ENCODE measurements at places on chromosomes 11 and 22. TPM values are rescaled to one million over a fixed set of nuclear protein-coding genes. Genes with fewer than 3 reads are reported as not detected.

PDE3B gene
- 7.5 TPM for polyA plus RNA-seq

MIEF1 gene
- polyA plus RNA-seq = 34.2 TPM

MMP10 gene
- 0.30 TPM for polyA plus RNA-seq

TIRAP gene
- 10.6 TPM for polyA plus RNA-seq

CBLIF gene
- 0.11 TPM for polyA plus RNA-seq

ARHGAP8 gene
- 63.6 TPM for polyA plus RNA-seq

TST gene
- 66.8 TPM for polyA plus RNA-seq

KRTAP5-7 gene
- polyA plus RNA-seq = 0.10 TPM

TH gene
- 0.66 TPM for polyA plus RNA-seq

HOATZ gene
- 0.19 TPM for polyA plus RNA-seq

TUB gene
- polyA plus RNA-seq = 21.5 TPM

NLRP6 gene
- polyA plus RNA-seq = 0.71 TPM

STK33 gene
- polyA plus RNA-seq = 27.0 TPM

FOLR1 gene
- 50.0 TPM for polyA plus RNA-seq

RAB38 gene
- polyA plus RNA-seq = 18.8 TPM

OR8B8 gene
- polyA plus RNA-seq = 0.03 TPM

POTEH gene
- not detected for polyA plus RNA-seq

TENM4 gene
- 19.1 TPM for polyA plus RNA-seq

GSC2 gene
- polyA plus RNA-seq = not detected

OR4C12 gene
- not detected for polyA plus RNA-seq

CREB3L1 gene
- polyA plus RNA-seq = 14.5 TPM

DGAT2 gene
- 4.0 TPM for polyA plus RNA-seq

ZNF214 gene
- 11.6 TPM for polyA plus RNA-seq

VPS37C gene
- polyA plus RNA-seq = 21.7 TPM

PDGFB gene
- polyA plus RNA-seq = 14.0 TPM

LRRC56 gene
- 4.9 TPM for polyA plus RNA-seq

PES1 gene
- polyA plus RNA-seq = 69.5 TPM

KRTAP5-9 gene
- polyA plus RNA-seq = 0.49 TPM

RABL2B gene
- 37.8 TPM for polyA plus RNA-seq

SLC25A45 gene
- polyA plus RNA-seq = 4.0 TPM

GNAZ gene
- 7.0 TPM for polyA plus RNA-seq

MYO7A gene
- polyA plus RNA-seq = 3.6 TPM

PGR gene
- polyA plus RNA-seq = 0.03 TPM

POU2AF1 gene
- 1.5 TPM for polyA plus RNA-seq

WT1 gene
- polyA plus RNA-seq = 211 TPM

MS4A1 gene
- 0.33 TPM for polyA plus RNA-seq

DSCAML1 gene
- 4.0 TPM for polyA plus RNA-seq

CACNA1I gene
- 0.08 TPM for polyA plus RNA-seq

XNDC1N gene
- 9.7 TPM for polyA plus RNA-seq

GGT1 gene
- 56.6 TPM for polyA plus RNA-seq

LARGE2 gene
- polyA plus RNA-seq = 17.6 TPM

MRGPRE gene
- polyA plus RNA-seq = not detected

MRPL11 gene
- 67.7 TPM for polyA plus RNA-seq

TSGA10IP gene
- not detected for polyA plus RNA-seq

YAP1 gene
- polyA plus RNA-seq = 190 TPM

CSNK2A3 gene
- 1.2 TPM for polyA plus RNA-seq

SAA1 gene
- polyA plus RNA-seq = not detected

REXO2 gene
- polyA plus RNA-seq = 137 TPM

ZBTB16 gene
- polyA plus RNA-seq = 0.82 TPM

SLC25A18 gene
- polyA plus RNA-seq = 2.0 TPM
